ENCODE measurements at places on chromosomes 2 and 18.

DNA sequence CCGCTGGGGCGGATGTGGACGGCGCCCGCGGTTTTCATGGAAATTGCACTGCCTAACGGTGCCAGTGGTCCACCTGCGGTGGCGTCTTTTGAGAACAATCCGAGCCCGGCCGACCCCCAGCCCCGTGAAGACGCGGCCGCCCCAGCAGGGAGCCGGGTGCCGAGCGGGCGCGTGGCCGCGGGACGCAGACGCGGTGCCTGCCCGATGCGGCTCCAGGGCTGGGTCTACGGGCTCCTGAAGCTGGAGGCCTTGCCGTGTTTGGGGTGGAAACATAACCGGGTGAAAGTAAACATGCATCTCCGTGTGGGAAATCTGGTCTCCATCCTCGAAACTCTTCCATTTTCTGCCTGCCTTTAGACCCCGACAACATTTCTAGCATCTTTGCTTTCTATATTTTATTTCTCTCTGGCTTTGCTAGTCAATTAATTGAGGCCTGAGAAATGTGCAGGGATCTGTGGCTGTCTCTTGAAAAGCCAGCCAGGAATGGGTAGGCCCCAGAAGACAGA lies 572 bp downstream of the INPP4A start:
- DNase-seq, result peak; percentile 8

DNA sequence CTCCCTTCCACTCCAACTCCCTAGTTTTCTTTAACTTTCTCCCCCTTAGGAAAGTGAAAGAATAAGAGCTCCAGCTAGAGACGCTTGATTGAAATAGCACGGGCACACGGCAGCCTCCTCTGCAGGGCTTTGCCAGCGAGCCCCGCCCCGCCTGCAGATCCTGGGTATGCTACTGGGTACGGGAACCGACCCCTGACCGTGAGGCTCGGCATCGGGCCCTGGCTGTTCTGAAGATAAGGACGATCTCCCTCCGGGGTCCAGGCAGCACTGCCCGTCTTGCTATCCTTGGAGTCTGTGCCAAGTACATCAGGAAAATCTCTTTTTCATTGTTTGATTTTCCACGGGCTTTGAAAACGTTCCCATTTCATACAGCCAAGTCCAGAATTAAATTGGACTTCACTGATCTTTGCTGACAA lies 284.5 kb downstream of the MTX2 start:
- peak; percentile 77 for DNase-seq

GRCh38 chr18:74243127-74243526 lies 48.6 kb downstream of the CYB5A start:
- no peak for DNase-seq

GRCh38 chr2:99067871-99068625 lies 73.5 kb upstream of the C2orf15 start:
- DNase-seq, result no peak

- DNase-seq, result no peak
Measured at GRCh38 chr2:240184656-240185055, 44.2 kb upstream of the OTOS start.

GRCh38 chr18:69580107-69580506 lies 179.4 kb downstream of the DOK6 start:
- peak; percentile 16 for DNase-seq

- peak; percentile 69 for DNase-seq
Measured at GRCh38 chr18:32956591-32957315, 183.9 kb upstream of the KLHL14 start.

Measured in fibroblast of skin of right quadriceps (primary cell).